ENCODE measurements at places on chromosomes 16 and 17.
A peak's percentile ranks its signal among the peaks of the same experiment; 100 is the strongest.

DNA sequence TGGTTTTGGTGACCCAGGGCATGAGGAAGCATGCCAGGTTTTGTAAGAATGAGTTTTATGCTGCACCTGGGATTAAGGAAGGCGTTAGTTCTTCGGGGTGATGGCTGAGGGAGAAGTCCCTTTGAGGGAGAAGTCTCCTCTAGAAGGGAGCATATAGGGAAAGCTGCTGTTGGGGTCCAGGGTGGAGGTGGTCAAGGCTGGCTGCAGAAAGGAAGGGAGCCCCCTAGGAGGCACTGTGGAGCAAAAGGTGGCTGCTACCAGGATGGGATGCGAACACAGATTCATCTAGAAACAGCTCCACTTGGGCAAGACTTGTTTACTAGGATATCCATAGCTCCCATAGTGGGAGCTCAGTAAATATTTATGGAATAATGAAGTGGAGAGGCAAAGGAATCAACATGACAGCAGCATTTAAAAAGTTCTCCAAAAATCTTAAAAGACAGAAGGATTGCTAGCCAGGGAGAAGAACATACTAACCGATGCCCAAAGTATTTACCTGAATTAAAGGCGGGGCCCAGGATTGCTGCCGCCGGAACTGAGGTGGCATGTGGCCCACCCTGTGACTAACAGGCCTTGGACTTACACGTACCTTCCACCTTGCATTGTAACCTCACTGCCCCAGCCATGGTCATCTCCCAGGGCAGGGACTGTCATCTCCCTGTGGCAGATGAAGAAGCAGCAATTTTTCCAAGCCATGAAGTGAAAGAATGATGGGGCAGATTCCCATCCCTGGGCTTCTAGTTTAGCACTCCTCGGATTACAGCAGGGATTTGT lies 7.1 kb upstream of the LPCAT2 start:
- DNase-seq = no peak

DNA sequence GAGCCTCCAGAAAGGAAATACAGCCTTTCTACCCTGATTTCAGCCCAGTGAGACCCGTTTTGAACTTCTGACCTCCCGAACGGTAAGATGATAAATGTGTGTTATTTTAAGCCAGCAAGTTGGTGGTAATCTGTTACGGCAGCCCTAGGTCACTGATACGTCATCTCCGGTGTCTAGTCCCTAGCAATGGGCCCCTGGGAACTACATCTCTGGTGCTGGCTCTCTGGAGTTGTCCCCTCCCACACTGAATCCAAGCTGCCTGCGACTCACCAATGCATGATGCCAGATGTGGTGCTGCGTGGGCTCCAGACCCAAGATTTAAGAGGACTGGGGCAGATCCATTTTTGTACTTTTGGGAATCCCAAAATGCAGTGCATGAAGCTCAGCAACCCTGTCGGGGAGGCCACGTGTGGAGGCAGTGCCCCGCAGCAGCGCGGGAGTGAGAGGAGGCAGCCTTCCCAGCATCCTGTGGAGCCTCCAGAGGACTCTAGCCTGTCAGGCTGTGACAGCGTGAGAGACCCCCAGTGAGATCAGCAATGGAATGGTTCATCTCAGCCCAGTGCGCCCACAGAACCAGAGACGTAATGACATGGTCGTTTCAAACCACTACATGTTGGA lies 43.6 kb upstream of the USP7 start:
- DNase-seq = no peak

DNA sequence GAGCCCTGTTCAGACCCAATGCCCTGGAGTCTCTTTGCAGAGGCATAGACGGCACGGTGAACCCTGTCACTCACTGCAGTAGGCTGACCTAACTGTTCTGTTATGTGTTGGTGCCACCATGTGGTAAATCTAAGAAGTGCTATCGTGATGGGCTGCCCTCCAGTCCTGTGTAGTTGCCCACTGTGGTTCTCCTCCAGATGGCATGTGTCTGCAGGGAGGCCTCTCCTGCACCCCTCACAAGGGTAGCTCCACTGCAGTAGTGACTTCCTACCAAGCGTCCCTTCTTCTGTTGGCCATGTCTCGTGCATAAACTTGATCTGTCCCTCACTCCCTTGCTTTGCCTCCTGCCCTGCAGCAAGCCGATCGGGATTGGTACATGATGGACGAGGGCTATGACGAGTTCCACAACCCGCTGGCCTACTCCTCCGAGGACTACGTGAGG lies 5.8 kb downstream of the DHX38 start:
- DNase-seq = peak; percentile 57

DNA sequence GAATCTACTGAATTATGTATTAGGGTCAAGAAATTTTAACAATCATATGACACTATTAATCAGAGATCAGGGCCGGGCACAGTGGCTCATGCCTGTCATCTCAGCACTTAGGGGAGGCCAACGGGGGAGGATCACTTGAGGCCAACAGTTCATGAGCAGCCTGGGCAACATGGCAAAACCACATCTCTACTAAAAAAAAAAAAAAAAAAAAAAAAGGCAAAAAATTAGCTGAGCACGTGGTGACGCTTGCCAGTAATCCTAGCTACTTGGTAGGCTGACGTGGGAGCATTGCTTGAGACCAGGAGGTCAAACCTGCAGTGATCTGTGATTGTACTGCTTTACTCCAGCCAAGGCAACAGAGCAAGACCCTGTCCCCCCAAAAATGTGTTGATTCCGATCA lies 52.5 kb upstream of the CLEC3A start:
- no peak for DNase-seq

GRCh38 chr16:67250045-67250327 lies 1.2 kb downstream of the SLC9A5 start:
- DNase-seq = no peak

DNA sequence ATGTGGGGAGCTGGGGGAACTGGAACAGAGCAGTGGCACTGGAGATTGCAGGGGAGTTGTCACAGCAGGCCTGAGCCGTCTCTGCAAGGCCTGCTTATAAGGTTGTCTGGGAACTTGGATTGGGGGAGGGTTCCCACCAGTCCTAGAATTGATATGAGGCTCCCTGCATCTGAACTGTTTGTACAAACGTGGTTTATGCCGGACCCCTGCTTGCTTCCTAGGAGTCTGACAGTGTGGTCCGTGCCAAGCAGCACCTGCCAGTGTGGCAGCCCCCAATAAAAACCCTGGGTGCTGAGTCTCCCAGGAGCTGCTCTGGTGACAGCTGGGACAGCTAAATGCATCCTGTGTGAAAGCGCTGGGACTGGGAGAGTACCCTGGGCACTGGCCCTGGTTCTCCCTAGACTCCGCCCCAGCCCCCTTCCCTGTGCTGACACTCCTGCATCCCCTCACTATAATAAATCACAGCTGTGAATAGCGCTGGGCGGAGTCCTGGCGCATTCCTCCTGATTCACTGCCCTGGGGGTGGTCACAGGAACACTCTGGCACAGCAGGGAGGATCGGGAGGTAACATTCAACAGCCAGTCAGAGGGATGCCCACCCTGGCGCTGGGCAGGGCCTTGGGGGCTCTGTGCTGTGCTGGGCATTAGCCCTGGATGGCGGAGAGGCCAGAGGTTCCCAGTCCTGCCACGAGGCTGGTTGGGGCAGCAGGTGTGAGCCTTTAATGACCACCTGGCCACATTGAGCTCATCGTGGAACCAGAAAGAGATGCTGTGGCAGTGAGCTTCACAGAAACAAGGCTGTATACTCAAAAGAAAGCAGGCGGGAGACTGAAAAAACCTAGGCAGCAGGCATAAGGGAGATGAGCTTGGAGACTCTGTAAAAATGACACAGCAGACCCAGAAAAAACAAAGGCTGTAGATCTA lies 45.6 kb downstream of the RMI2 start:
- DNase-seq = no peak

- no peak for DNase-seq
Observed at GRCh38 chr17:15892731-15893657, 51.9 kb upstream of the ADORA2B start.

DNA sequence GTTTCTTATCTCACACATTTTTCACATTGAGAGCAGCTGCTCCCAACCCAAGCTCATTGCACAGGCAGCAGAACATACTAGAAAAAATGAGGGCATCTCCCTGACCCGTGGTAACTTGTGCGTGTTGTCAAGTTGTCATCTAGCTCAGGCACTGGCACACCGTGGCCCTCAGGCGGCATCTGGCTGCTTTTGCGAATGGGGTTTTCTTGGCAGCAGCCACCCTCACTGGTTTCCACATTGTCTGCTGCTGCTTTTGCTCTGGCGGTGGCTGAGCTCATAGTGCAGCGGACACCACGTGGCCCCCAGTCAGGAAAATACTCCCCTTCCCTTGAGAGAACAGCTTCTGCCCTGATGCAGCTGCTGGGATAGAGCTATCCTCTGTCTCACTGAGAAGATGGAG lies 9.4 kb upstream of the TEDC2 start:
- no peak for DNase-seq

DNA sequence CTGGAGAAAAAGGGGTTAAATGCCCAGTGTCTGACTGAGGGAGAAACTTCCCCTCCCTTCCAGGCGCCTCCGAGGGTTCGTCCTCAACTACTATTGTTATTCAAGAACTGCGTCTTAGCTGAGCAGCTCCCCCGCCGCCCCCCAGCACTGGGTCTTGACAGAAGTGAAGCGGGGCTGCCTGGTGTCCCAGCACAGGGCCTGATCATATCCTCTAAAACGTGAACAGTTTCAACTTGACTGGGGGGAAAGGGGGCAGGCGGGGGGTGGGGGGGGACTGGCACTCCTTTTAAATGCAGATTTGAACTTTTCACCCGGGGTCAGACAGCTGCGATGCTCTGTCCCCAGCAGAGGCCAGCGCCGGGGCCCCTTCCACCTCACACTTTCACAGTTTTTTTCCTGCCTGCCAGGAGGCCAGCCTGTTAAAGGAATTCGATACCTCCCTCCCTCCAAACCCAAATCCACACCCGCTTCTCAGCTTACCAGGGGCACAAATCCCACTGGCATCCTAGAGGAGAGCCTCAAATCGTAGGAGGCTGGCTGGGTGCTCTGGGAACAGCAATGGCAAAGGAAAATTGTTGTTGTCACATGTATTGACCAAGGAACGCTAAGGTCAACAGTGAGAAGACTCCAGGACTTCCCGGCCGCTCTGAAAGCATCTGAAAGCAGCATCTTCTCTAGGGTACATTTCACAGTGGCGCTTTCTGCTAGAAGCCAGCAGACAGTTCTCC lies 14.5 kb downstream of the ZFHX3 start:
- DNase-seq = no peak

- DNase-seq = no peak
Observed at GRCh38 chr17:16552637-16553045, 16.4 kb downstream of the ZNF287 start.

GRCh38 chr16:55576384-55576783 lies 9.9 kb downstream of the CAPNS2 start:
- no peak for DNase-seq

GRCh38 chr17:57554826-57555635 lies 190.1 kb downstream of the CCDC182 start:
- no peak for DNase-seq

Data from CD4-positive, alpha-beta T cell treated with Interleukin-17A for 1 hour (primary cell).